HFFc6 (cell line): ENCODE measurements at places on chromosomes 1 and 21. TPM values are rescaled to one million over a fixed set of nuclear protein-coding genes. Genes with fewer than 3 reads are reported as not detected.

Gene SDE2
- total RNA-seq: 16.2 to 19.5 TPM (median 18.7 TPM) in 3 replicates

Gene BRDT
- total RNA-seq: not detected in 3 replicates

Gene KCNJ9
- not detected in 3 replicates for total RNA-seq

DNA sequence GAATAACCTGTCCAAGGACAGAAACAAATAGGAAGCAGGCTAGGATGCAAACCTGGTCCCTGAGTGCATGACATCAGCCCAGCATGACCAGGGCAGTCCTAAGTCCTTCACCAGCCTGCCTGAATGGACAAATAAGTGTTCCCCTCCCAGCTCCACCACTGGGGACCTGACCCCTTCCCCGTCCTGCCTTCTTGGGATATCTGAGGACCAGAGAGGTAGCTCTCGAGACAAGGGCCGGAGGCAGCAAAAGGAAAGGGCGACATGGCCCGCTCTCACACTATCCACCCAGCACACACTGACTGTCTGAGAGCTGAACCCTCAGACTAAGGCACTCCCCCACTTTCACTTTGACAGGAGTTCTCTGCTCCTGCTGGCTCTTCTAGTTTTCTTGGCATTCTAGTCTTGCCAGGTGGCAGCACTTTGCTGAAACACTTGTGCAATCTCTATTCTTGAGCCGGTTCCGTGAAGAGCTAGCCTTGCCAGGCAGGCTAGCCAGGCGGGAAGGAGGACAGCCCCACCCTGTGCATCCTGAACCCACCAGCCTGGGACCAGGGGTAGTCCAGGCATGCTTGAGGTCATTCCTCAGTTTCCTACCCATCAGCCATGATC lies 251.1 kb upstream of the RAB4A start:
- H3K36me3 ChIP-seq: no peaks in the 10 kb centered on the region; the same call in 1 of the 2 replicates
- no peak overlapping the region for H3K27ac ChIP-seq
- H3K4me3 ChIP-seq: no peak overlapping the region
- peaks cover 3% of the 10 kb centered on the region; the same call in 1 of the 2 replicates for H3K27me3 ChIP-seq

DNA sequence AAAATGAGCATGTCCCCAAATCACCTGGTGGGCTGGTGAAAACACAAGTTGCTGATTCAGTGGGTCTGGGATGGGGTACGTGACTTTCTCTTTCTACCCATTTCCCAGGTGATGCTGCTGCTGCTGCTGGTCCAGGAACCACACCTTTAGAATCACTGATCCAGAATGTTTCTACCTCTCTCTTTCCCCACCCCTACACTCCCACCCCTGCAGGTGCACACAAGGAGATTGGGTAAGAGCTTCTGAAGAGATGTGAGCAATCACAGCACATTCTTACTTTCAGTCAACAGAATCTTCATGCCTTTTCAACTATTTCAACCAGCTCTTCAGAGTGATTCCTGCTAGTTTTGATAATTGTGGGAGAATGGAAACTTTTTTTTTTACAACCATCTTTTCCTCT lies 130.9 kb downstream of the LMX1A start:
- no peaks in the 10 kb centered on the region for H3K36me3 ChIP-seq
- no peaks in the 10 kb centered on the region; the same call in 1 of the 2 replicates for H3K27me3 ChIP-seq
- no peak overlapping the region for H3K27ac ChIP-seq
- H3K4me1 ChIP-seq: no peaks in the 10 kb centered on the region
- no peak overlapping the region for H3K4me3 ChIP-seq
- no peak for DNase-seq

Gene EPB41
- 2.8 and 7.7 TPM in 2 replicates for total RNA-seq

DNA sequence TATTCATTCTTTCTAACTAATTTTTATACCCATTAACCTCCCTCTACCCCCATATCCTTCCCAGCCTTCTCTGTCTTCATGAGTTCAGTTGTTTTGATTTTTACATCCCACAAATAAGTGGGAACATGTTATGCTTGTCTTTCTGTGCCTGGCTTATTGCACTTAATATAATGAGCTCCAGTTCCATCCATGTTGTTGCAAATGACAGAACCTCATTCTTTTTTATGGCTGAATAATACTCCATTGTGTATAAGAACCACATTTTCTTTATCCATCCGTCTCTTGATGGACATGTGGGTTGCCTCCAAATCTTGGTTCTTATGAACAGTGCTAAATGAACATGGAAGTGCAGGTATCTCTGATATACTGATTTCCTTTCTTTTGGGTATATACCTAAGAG lies 21.5 kb downstream of the AGPAT3 start:
- no peak for DNase-seq
- peaks cover 10% of the 10 kb centered on the region for H3K36me3 ChIP-seq
- peaks cover 1% of the 10 kb centered on the region for H3K27me3 ChIP-seq
- H3K27ac ChIP-seq: no peak overlapping the region

Gene GJA5
- total RNA-seq: 19.2 to 27.1 TPM (median 19.8 TPM) in 3 replicates

DNA sequence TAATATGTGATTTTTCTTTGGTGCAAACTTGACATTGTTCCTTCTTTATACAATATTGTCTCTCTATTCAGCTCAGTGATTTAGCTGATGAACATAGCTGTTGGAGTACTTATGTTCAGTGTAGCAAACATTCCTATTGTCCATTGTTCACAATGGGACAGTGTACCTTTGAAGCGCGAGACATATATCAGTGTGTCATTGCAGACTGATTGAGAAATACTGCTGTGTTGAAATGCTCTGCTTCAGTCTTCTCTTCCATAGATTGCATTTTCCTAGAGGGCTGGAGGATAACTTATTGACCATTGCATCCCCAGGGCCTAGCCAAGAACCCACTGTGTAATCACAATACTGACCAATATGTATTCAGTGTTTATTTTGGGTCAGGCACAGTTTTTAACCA lies 46.5 kb downstream of the HLX start:
- no peak overlapping the region for H3K4me3 ChIP-seq
- H3K36me3 ChIP-seq: no peaks in the 10 kb centered on the region

DNA sequence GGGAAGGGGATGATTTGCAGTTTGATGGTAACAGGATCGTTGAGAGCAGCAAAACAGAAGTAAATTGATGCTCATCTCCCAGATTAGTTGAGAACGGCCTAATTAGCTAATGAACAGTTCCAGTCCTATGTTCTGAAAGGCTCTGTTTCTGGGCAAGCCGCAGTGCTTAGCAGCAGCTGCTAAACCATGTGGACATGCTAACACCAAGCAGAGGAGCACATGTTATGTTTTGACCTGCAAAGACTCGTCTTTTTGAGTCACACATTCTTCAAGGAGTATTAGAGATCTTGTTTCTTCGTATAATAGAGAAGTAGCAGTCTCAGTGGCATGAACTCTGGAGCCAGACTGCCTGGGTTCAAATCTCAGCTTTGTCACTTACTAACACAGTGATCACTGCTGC lies 58.1 kb downstream of the CACNA1E start:
- H3K27ac ChIP-seq: no peak overlapping the region
- H3K4me3 ChIP-seq: no peak overlapping the region
- H3K27me3 ChIP-seq: no peaks in the 10 kb centered on the region
- H3K4me1 ChIP-seq: no peaks in the 10 kb centered on the region

DNA sequence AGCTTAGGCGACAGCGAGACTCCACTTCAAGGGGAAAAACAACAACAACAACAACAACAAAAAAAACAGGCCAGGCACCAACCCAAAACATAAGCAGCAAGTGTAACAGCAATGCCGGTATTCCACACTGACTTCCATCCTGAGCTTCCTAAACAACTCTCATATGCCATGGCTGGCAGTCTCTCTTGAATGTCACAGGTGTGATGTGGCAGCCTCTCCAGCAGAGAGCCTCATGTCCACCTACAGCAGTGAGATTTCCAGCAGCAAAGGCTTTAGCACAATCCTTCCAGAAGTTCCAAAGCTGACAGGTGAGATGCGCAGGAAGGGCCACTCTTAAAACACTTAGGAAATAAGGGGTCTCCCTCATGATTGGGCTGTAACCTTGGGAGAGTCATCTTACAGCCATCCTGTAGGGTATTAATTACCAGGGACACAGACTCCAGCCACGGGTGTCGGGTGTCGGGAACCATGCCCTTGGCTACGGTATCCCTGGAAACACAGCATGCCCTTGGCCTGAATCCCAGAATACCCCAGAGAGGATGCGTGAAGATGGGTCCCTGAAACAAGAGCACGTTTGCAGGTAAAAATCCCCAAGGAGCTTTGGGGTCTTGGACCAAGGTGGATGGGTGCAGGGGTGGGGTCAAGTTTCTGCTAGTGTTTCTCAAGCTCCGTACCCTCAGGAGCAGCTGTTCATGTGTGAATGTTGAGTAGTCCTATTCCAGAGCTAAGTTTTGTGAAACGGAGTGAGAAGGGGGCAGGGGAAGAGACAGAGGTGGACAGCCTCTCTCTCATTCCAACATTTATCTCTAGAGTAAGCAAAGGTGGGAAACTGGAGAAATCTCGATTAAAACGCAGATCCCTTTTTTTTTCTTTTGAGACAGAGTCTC lies 31.4 kb downstream of the CLSTN1 start:
- H3K36me3 ChIP-seq: peaks cover 13% of the 10 kb centered on the region
- no peaks in the 10 kb centered on the region; the same call in 1 of the 2 replicates for H3K27me3 ChIP-seq

Gene NFASC
- total RNA-seq: 5.2 to 10.7 TPM (median 6.2 TPM) in 3 replicates

DNA sequence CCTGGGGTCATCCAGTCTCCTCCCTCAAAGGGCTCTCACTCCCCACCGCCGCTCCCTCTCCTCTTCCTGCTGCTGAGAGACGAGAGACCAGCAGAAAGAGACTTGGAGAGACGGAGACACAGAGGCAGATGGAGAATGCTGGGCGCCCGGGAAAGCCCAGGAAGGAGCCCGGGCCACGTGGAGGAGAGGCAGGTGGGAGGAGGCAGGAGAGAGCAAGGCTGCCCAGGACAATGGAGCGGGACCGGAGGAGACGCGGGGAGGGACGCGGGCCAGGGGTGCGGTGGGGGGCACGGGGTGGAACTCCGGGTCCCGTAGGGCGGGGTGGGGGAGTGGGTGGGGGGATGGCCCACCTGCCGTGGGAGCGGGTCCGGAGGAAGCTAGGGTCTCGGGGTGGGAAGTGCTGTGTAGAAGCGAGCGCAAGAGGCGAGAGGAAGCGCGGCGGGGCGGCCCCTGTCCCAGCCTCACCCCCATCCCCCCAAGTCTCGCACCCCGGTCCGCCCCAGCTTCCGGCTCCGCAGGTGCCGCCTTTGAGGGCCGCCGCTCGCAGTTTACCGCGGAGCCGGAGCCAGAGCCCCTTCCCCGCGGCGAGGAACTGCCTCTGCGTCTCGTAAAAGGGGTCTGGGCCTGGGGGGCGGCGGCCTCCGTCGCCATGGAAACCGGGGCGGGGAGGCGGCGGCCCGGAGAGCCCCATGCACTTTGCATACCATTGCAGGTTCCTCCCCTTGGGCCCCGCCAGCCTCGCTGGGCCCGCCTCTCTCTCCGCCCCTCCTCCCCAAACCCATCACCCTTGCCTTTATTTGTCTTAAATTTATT lies 11.7 kb upstream of the EPHA2 start:
- DNase-seq: no peak
- H3K27ac ChIP-seq: peak overlapping the region; percentile 36
- no peaks in the 10 kb centered on the region for H3K36me3 ChIP-seq
- peaks cover 25% of the 10 kb centered on the region for H3K4me1 ChIP-seq

DNA sequence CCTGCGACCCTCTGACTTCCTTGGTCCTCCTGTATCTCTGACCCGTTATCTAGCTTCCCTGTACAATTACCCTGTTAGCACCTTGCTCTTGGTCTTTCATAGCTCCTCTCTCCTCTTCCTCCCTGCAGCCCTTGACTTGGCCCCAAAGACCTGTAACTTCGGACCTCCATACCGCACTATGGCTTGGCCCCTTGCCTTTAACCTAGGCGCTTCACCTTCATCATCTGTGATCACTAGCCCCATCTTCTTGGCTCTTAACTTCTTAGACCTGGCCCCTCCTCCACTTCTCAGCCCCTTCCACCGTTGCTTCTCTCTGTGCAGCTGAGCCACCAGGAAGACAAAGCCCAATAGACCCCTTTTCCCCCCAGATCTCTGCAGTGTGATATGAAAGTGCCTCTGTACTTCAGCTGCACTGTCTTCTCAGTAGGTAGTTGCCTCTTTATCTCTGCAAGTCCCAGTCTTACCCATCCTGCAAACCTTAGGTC lies 740 bp downstream of the ZNF691 start:
- H3K4me1 ChIP-seq: peaks cover 48% of the 10 kb centered on the region
- peaks cover 36% of the 10 kb centered on the region for H3K36me3 ChIP-seq
- no peaks in the 10 kb centered on the region for H3K27me3 ChIP-seq

- no peak for DNase-seq
- no peak overlapping the region for H3K27ac ChIP-seq
- no peaks in the 10 kb centered on the region for H3K36me3 ChIP-seq
- H3K27me3 ChIP-seq: no peaks in the 10 kb centered on the region
Measured at GRCh38 chr1:74399249-74399648, 113.2 kb downstream of the LRRC53 start.

DNA sequence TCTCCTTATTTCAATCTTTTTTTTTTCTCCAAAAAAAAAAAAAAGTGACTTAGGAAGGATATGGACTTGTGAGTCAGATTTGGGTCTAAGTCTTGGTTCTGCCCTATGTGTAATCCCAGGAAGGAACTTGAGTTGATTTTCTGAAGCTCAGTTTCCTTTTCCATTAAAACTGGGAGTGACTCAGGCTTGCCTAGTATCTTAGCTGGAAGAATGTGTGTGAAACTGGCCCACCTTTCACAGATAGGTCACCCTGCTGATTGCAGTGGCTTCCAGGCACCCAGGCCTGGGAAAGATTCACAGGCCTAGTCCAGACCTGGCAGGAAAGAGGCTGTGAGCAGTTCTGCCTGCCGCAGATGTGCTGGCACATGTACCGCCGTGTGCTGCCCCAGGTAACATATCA lies 218.3 kb upstream of the HOOK1 start:
- H3K4me1 ChIP-seq: peaks cover 44% of the 10 kb centered on the region
- H3K36me3 ChIP-seq: no peaks in the 10 kb centered on the region
- peak overlapping the region; percentile 12 for H3K4me3 ChIP-seq
- no peaks in the 10 kb centered on the region for H3K27me3 ChIP-seq
- H3K27ac ChIP-seq: peak overlapping the region; percentile 83
- peak; percentile 73 for DNase-seq

DNA sequence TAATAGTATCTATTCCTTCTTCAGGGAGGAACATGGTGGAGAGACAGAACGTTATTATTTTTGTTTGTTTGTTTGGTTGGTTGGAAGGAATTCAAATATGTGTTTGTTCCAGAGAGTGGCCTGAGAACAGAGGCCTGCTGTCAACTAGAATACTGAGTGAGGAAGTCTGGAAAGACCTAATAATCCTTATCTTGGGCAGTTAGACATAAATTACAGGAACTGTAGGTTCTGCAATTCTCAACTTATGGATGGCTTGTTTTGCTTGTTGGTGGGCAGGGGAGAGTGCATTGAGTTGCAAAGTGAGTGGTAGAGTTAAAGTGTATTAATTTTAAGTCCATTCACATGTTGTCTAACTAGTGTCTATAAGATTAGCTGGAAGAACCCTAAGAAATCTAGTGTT lies 197.6 kb downstream of the BACH1 start:
- no peak overlapping the region for H3K27ac ChIP-seq
- H3K4me1 ChIP-seq: peaks cover 18% of the 10 kb centered on the region
- H3K27me3 ChIP-seq: no peaks in the 10 kb centered on the region; the same call in 1 of the 2 replicates
- no peak for DNase-seq
- peaks cover 8% of the 10 kb centered on the region for H3K36me3 ChIP-seq
- no peak overlapping the region for H3K4me3 ChIP-seq
